Activated CD8-positive, alpha-beta memory T cell treated with anti-CD3 and anti-CD28 coated beads for 1 hour (primary cell): ENCODE measurements at places on chromosomes 7 and 10.

GRCh38 chr10:31770307-31770902 lies 158.2 kb downstream of the ARHGAP12 start:
- DNase-seq: peak; percentile 24

DNA sequence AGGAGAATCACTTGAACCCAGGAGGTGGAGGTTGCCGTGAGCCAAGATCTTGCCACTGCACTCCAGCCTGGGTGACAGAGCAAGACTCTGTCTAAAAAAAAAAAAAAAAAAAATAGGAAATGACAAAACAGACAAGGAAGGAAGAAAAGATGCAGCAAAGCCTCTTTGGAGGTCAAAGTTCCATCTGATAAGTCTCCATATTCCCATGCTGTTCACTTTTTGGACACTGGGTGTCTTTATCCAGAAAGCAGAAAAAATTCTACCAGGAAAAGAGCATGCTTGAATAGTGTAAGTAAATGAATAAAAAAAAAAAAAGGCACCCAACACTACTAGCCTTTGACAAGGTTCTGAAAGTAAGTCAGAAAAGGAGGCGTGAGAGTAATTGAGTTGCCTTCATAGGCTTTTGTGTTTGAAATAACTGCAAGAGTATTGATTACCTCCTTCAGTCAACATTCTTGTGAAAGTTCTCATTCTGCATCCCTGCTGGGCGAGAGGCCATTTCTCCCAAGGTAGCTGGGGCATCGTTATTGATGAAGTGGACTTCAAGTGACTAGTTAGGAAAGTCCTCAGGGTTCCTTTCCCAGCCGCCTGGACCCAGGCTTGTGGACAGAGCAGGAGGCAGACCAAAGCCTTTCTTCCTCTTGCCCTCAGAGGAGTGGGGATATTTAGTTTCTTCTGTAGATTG lies 133.3 kb upstream of the KIF5B start:
- no peak for DNase-seq

GRCh38 chr10:118595598-118596425 lies at the start of gene PRLHR:
Gene PRLHR (minus strand): TSS chr10:118595648. CDS start chr10:118595244, 404 bp downstream.
- no peak for DNase-seq

DNA sequence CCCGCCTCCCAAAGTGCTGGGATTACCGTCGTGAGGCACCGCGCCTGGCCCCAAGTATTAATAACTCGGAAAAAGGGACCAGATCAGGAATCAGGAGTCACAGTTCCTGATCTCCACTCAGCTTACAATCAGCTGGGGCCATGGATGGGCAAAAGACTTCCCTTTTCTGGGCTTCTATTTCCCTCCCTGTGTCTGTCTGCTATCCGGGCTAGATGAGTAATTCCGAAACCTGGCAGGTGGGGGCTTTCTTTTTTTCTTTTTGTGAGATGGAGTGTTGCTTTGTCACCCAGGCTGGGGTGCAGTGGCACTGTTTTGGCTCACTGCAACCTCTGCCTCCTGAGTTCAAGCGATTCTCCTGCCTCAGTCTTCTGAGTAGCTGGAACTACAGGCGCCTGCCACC lies 11.6 kb downstream of the RPS24 start:
- no peak for DNase-seq

GRCh38 chr7:129864042-129864441 lies 88.7 kb downstream of the UBE2H start:
- no peak for DNase-seq

DNA sequence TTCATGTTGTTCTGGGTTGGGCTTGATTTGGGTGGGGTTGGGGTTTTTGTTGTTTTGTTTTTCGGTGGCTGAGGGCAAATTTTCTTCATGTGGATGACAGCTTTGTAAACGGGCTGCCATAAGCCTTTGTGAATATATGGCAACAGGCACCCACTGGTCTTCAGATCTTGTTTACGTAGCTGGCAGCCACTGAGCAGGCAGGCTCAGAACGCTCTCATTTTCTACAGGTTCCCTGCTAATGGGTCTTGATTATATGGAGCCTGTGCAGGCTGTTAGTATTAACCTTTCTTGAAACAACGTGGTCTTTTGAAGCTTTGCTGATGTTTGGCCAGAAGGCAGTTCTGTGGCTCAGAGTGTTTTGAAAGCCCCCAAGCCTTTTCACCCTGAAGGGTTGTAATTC lies 199.7 kb downstream of the TNS3 start:
- no peak for DNase-seq

GRCh38 chr10:30591249-30591670 lies 38.3 kb downstream of the LYZL2 start:
- DNase-seq: no peak

GRCh38 chr7:90187507-90188050 lies 24.0 kb upstream of the STEAP2 start:
- no peak for DNase-seq

DNA sequence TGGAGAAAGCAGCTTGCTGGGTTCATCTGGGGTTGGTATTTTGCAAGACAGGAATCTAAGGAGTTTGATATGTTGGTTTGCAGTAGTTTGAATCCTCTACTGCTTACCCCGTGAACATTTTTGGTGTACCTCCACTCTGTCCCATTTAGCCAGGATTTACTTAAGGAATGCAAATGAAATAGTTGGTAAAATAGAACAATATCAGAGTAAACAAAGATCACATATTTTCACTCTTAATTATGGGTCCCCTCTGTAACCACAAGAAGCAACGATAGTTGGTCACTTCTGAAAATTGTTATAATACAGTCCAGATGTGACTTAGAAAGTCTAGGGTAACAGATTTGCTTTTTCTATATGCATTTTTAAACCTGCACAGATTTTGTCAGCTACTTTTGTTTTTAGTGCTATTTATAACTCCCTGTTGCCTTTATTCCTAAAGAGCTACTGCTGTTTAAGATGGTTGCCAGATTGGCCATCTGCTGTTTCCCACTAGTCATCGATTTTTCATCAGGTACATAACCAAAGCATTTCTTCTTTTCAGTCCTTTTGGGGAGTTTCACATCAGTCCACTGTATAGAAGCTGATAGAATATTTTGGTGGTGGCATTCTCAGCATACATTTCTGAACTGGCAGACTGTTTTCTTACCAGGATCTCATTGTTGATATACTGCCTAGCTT lies 37.6 kb downstream of the MAPK8 start:
- DNase-seq: no peak

- no peak for DNase-seq
These were observed 168.7 kb upstream of the CTBP2 start for GRCh38 chr10:125329056-125329455.

DNA sequence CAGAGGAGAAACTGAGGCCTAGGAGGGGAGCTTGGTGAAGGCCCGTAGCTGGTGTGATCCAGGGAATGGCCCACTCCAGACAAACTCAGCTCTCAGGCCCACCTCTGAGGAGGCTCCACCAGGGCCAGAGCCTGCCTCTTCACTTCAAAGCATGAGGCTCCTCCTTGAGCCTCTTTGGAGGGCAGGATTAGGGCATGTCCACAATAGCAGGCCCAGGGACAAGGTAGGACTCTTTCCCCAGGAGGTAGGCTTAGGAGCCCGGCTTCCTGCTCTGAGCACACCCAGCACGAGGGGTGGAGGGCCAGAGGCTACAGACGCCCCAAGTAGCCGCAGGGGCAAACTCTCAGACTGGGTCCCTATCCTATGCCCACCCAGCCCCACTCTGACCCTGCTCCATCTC lies 164.6 kb upstream of the ZMIZ1 start:
- DNase-seq: no peak

DNA sequence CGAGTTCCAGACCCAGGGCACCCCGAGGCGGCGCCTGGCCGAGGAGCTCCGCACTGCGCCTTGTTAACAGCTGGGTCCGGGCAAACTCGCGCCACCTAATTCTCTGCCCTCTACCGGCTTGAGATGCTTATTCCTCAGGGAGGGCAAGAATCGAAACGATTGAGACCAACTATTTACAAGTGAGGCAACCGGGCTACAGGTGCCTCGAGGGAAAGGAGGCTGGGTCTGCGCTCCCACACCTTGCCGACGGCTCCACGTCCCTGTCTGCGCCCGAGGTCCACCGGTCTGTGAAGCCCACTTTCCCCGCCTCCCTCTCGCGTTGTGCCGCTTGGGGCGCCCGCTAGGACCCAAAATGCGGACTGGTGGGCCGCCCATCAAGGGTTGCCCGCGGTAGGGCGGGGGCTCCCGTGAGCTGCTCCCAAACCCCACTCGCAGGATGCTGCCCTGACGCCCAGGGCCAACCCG lies 527 bp downstream of the AKR1B1 start:
- peak; percentile 43 for DNase-seq

DNA sequence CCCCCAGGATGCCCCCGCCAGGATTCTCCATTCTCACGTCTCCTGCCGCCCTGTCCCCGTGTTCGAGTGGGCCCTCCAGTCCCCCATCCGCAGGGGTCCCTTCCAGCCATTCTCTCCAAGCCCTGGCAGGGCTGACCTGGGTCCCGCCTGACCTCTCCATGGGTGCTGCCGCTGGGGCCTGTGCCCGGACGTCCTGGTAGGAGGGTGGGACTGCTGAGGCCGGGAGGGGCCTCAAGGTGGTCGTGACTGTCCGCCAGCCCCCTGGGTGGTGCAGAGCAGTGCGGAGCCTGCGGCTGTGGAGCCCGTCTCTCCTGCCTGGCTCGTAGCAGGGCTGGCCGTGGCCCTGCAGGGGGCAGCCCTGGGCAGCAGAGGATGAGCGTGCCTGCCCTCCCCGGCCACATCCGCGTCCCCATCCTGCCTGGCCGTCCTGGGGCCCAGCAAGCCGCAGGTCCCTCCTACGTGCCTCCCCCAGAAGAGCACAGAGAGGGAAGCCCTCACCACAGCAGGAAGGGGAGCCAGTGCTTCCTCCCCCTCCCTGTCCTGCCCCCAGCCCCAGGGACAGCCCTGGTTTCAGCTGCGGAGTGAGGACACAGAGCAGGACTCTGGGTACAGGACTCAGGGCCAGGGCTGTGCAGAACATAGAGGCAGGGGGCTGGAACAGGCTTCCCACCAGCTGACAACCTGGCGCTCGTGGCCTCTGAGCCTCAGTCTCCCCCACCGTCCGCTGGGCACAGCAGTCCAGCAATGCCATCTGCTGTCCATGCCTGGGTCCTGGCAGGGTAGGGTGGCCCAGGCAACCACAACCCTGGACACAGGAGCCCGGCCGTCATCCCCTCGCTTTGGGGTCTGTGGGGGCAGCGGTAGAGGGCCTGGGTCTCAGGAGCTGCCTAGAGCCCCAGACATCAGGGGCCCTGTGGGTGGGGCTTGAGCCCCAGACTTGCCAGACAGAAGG lies 1.5 kb upstream of the GRIFIN start:
- peak; percentile 9 for DNase-seq

- no peak for DNase-seq
These were observed 134.2 kb downstream of the SLC25A13 start for GRCh38 chr7:96187735-96188134.

DNA sequence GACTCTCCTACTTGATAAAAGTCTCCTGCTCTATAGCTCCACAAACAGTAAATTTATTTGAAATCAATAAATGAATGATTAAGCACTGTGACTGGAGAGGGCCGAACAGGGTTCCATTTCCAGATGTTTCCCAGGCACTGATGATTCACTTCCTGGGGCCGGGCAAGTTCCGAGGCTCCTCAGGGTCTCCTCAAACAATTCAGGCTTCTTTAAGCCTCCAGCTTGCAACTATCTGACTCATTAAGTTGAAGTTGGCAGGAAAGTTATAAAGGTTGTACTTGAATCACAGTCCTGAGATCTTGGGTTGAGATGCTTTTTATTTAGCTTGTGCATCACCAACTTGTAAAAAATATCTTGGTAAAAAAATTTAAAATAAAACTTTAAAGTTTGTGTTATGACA lies 612.9 kb downstream of the DNAJB6 start:
- no peak for DNase-seq

- DNase-seq: no peak
These were observed 279.9 kb upstream of the MKLN1 start for GRCh38 chr7:131047651-131048304.
